ENCODE measurements at places on chromosomes 12 and 14.
A peak's percentile ranks its signal among the peaks of the same experiment; 100 is the strongest.

GRCh38 chr12:106090591-106091445 lies 47.9 kb downstream of the NUAK1 start:
- DNase-seq, result no peak

- no peak for DNase-seq
Observed at GRCh38 chr12:56081393-56082347, 1.7 kb downstream of the ERBB3 start.

- DNase-seq, result no peak
Observed at GRCh38 chr12:100789146-100789545, 5.4 kb upstream of the ANO4 start.

DNA sequence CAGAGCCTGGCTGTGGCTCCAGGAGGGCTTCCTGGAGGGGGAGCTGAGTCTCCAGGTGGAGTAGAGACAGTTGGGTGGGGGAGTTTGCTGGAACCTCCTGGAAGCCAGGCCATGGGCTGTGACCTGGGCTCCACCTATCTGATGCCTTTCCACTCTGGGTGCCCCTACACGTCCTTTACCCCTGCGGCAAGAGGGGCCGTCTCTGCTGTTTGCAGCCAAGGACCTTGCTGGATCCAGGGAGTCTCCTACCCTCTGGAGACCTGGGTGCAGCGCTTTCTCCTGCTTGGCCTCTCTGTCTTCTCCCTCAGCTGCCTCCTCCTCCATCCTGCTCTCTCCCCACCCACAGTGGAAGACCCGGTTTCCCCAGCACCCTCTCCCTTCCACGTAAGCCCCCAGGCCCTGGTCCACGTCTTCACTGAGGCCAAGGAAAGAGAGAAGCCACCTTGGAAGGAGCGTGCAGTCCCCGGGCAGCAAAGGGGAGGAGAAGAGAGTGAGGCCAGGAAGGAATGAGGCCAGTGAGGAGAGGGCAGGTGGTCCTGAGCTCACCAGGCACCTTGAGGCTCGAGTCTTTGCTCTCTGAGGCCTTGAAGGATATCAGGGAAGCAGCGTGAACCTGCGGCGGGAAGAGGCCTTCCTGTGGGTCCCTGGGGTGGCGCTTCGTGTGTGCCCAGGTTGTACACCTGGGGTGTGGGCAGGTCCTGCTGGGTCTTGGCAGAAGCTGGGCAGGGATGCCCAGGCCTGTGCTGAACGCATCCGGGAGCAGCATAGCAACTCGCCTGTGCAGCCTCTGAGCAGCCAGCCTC lies 294.3 kb upstream of the RTL1 start:
- peak; percentile 9 for DNase-seq

- DNase-seq, result no peak
Observed at GRCh38 chr12:9319842-9320173, 111.6 kb upstream of the PZP start.

DNA sequence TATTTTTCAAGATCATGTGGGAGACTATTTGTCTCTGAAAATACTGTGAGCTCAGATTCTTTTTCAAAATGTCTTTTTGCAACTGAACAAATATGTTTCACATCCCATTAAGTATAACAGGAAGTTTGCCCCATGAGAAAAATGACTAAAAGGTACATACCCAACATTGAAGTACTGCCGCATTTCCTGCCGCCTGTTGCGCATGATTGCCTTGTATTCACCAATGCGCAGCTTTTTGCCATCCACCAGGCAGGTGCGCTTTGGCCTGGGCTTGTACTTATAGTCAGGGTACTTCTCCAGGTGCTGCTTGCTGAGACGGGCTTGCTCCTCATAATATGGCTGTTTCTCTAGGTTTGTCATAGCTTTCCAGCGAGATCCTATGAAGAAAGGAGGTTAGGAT lies 413.2 kb downstream of the SOX5 start:
- no peak for DNase-seq

DNA sequence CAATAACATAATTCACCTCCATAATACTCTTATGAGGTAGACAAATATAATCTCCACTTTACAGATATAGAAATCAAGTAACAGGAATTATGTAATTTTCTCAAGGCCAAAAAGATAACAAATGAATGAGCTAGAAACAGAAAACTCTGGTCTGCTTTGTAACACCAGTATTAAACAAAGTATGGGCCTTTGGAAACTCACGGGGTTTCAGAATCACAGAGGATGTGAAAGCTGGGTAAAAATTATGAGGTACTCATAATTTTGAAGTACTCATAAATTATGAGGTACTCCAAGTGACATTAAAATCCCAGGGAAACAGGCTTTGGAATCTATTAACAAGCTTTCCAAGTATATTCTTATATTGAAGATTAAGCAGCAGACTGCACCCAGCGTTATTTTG lies 140.2 kb downstream of the MED13L start:
- no peak for DNase-seq

DNA sequence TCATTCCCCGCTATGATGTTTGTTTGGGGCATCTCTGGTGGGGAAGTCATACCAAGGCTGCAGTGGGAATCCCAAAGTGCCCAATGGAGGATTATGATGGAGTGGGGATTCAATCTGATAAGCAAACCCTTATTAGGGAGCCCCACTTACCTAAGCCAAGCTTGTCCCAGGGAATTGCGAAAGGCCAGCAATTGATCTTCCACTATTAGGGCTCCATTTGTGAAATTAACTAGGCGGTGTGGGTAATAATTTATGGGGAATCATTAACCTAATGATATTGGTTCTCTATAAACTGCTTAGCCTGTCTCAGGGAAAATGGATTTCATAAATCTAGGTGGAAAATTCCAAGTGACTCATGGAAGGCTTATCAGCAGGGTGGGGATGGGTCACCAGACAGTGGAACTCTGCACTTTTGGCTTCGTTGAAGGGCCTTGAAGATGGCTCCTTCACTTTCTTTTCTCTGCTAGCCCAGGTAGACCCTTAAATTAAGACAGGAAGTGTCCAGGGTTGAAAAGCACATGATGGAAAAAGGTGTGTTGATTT lies 113.0 kb upstream of the WSCD2 start:
- DNase-seq, result no peak

DNA sequence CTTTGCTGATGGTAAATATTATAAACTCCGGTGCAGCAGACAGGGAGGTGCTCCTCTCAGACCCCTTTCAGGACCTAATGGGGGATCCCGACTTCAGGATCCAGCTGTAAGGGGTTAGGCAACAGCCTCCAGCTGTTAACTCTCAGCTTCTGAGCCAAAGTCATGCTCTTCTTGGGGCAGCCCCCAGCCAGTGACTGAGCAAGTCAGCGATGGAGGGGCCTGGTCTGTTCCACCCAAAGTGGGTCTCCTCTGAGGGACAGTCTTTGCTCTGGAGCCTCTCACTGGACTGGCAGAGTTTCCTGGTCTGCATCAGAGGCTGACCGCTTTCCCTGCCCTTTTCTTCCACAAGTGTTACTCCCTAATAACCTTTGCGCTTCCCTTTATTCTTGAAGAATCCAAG lies 184.2 kb upstream of the DIO3 start:
- DNase-seq, result no peak

GRCh38 chr12:130661486-130662255 lies 54.4 kb downstream of the RIMBP2 start:
- DNase-seq, result no peak

DNA sequence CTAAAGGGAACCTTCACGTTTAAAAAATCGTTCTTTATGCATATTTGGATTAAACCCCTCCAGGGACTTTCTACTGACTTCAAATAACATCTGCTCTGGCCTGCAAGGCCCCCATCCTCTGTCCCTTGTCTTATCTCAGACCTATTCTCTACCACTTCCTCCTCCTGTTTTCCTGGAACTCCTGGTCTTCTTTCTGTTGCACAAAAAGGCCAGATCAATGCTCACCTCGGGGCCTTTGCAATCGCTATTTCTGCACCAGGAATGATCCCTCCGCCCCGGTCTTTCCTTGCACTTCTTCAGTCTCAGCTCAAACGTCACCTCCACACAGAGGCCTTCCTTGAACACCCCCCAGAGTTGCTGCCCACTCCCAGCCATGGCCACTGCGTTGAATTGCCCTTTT lies 57.6 kb upstream of the BEGAIN start:
- DNase-seq, result no peak

DNA sequence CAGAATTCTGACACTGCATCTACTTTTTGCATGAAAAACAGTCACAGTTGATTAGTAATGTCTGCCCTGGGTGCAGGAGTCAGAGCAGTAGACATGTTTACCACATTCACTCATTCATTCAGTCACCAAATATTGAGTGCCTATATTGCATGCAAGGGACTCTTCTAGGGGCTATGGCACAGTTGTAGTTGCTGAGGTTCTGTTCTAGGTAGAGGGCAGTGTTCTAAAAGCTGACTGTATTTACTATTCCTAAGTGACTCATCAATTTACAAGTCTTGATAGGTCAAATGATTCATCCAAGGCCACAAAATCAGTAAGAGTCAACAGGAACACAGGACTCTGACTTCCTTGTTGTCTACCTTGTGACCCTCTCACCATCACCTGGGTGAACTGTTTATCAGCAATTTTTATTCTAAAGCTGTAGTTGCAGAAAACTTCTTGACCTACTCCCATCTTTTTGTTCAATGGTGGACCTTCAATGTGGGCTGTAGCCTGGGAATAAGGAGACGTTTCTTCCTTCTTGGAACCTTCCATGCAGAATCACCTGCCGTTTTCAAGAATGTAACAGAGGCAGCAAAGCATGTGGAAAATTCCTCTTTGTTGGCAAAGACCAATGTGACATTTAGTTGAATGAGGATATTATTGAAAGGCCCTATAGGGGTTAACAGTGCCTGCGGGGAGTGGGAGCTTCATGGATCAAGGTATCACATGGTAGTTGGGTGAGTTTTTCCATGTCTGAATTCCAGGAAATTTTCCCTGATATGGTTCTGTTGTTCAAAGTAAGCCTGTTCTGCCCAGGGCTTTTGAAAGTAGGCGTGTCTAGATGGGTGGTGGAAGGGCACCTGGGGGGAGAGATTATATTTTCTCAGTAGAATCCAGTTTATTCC lies 223.2 kb downstream of the KTN1 start:
- DNase-seq, result peak; percentile 11

GRCh38 chr12:65156366-65156841 lies 13.0 kb upstream of the LEMD3 start:
- no peak for DNase-seq
